ENCODE measurements at places on chromosomes 1 and 21.
A peak's percentile ranks its signal among the peaks of the same experiment; 100 is the strongest.

GRCh38 chr1:231016234-231016633, 23.8 kb downstream of the FAM89A start:
- no peak for DNase-seq
- H3K27ac ChIP-seq = no peak overlapping the region
- peaks cover 4% of the 10 kb centered on the region for H3K36me3 ChIP-seq
- no peak overlapping the region for H3K4me3 ChIP-seq
- H3K27me3 ChIP-seq = no peaks in the 10 kb centered on the region

DNA sequence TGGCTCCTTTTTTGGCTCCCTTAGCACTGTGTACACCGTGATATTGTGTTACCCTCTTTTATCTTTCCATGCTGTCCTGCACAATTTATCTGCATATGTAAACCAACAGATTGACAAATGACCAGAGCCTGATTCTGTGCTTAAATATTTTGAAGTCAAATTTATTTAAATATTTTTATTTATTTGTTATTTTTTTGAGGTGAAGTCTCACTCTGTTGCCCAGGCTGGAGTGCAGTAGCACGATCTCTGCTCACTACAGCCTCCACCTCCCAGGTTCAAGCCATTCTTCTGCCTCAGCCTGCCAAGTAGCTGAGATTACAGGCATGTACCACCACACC, 12.8 kb downstream of the PMF1 start:
- peak overlapping the region; percentile 53 for H3K4me3 ChIP-seq
- H3K36me3 ChIP-seq = peaks cover 56% of the 10 kb centered on the region
- peaks cover 66% of the 10 kb centered on the region for H3K4me1 ChIP-seq
- H3K27ac ChIP-seq = peak overlapping the region; percentile 90

DNA sequence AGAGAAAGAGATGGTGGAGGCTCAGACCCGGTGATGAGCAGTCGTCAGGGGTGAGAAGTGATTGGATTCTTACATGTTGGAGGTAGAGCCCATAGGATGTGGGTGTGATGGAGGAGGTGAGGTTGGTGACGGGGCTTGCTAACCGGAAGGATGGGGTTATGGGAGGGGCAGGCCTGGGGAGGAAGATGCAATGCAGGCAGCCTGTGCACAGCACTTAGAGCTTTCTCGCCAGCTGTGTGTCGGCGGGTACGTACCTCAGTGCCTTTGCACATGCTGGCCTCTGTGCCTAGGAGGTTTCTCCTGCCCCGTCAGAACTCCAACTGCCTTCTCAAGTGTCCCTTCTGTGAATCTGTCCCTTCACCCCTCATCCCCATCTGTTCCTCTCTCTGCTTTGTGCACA, 2.9 kb upstream of the BSND start:
- H3K4me3 ChIP-seq = no peak overlapping the region
- H3K36me3 ChIP-seq = no peaks in the 10 kb centered on the region
- H3K27me3 ChIP-seq = peaks cover 42% of the 10 kb centered on the region
- no peak overlapping the region for H3K27ac ChIP-seq

DNA sequence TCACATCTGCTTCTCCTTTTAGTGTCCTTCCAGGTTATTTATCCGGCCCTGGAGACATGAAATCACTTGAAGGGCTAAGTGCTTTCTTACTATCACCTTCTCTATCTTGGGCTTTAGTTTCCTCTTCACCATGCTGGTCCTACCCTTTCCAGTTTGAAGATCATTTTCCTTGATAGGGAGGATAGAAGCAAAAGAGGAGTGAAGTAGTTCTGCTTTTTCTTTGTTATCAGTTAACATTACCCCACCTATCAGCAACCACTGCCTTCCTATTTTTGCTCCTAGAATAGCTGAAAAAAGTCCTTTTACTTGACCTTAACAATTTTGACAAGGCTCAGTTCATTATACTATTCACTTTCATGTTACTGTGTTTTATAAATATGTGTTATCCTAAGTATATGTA, 19.4 kb downstream of the RGL1 start:
- no peaks in the 10 kb centered on the region for H3K4me1 ChIP-seq
- no peak overlapping the region for H3K27ac ChIP-seq
- no peak overlapping the region for H3K4me3 ChIP-seq
- H3K36me3 ChIP-seq = no peaks in the 10 kb centered on the region

DNA sequence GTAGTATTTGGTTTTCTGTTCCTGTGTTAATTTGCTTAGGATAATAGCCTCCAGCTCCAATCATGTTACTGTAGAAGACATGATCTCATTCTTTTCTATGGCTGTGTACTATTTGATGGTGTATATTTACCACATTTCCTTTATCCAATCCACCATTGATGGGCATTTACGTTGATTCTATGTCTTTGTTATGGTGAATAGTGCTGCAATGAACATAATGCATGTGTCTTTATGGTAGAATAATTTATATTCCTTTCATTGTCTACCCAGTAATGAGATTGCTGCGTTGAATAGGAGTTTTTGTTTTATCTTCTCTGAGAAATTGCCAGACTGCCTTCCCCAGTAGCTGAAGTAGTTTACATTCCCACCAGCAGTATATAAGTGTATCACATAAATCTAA, 538.8 kb downstream of the LRRIQ3 start:
- H3K36me3 ChIP-seq = no peaks in the 10 kb centered on the region
- H3K27ac ChIP-seq = no peak overlapping the region
- H3K4me1 ChIP-seq = no peaks in the 10 kb centered on the region

GRCh38 chr1:24606296-24606605, 36.9 kb upstream of the SRRM1 start:
- H3K36me3 ChIP-seq = no peaks in the 10 kb centered on the region
- no peaks in the 10 kb centered on the region for H3K4me1 ChIP-seq
- H3K4me3 ChIP-seq = no peak overlapping the region
- no peak for DNase-seq
- no peak overlapping the region for H3K27ac ChIP-seq
- H3K27me3 ChIP-seq = peaks cover 8% of the 10 kb centered on the region

- H3K36me3 ChIP-seq = peaks cover 2% of the 10 kb centered on the region
- peak overlapping the region; percentile 94 for H3K27ac ChIP-seq
- H3K27me3 ChIP-seq = no peaks in the 10 kb centered on the region
- DNase-seq = peak; percentile 68
- H3K4me3 ChIP-seq = peak overlapping the region; percentile 73
- peaks cover 74% of the 10 kb centered on the region for H3K4me1 ChIP-seq
Measured at GRCh38 chr1:168553680-168554553, 10.1 kb upstream of the XCL2 start.

DNA sequence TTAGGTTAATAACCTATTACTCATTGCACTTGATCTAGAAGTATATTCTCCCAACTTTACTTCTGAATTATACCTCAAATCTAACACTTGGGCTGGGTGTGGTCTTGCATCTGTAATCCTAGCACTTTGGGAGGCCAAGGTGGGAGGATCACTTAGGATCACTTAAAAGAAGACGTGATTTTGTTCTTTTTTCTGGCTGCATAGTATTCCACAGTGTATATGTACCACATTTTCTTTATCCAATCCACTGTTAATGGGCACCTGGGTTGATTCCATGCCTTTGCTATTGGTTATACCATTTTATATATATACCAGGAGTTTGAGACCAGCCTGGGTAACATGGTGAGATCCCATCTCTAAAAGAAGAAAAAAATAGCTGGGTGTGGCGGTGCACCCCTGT, 48.5 kb upstream of the TSNAX start:
- H3K4me3 ChIP-seq = no peak overlapping the region
- no peaks in the 10 kb centered on the region for H3K4me1 ChIP-seq
- no peak overlapping the region for H3K27ac ChIP-seq
- H3K27me3 ChIP-seq = peaks cover 22% of the 10 kb centered on the region
- no peak for DNase-seq

DNA sequence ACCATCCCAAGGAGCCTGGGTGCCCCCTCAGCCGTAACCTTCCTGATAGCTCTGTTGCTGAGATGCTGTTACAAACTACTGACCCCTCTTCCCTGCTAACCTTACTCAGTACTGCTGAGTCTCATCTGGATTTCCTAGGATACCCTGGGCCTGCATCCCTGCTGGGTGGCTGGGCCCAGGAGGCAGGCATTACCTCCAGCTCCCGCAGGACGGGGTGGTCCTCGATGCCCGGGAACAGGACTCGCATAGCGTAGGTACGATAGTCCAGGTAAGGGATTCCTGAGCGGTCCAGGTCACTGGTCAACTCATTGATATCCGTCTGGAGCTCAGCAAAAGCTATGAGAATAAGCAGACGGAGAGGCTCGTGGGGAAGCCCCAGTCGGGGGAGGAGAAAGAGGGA, 131.9 kb upstream of the CD34 start:
- no peak for DNase-seq
- no peak overlapping the region for H3K27ac ChIP-seq
- no peak overlapping the region for H3K4me3 ChIP-seq
- H3K4me1 ChIP-seq = no peaks in the 10 kb centered on the region

DNA sequence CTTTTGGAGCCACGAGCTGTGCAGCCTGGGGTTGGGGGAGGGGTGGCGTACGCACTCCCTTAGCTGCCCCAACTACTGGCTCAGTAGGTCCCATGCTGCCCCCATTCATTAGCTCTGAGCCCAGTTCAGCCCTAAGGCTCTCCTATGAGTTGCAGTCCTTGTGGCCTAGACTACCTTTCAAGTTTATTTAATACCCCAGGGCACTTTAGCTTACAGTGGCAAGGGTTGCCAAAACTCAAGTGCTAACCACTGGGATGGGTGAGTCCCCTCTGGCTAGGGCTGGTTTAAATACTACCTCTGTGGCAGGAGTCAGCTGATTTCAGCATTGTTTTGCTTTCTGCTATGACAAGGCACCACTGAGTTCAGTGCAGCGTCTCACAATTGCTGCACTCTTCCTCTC, 118.2 kb downstream of the ODF2L start:
- H3K36me3 ChIP-seq = no peaks in the 10 kb centered on the region
- DNase-seq = no peak
- H3K4me3 ChIP-seq = no peak overlapping the region
- H3K27ac ChIP-seq = no peak overlapping the region
- H3K4me1 ChIP-seq = no peaks in the 10 kb centered on the region

DNA sequence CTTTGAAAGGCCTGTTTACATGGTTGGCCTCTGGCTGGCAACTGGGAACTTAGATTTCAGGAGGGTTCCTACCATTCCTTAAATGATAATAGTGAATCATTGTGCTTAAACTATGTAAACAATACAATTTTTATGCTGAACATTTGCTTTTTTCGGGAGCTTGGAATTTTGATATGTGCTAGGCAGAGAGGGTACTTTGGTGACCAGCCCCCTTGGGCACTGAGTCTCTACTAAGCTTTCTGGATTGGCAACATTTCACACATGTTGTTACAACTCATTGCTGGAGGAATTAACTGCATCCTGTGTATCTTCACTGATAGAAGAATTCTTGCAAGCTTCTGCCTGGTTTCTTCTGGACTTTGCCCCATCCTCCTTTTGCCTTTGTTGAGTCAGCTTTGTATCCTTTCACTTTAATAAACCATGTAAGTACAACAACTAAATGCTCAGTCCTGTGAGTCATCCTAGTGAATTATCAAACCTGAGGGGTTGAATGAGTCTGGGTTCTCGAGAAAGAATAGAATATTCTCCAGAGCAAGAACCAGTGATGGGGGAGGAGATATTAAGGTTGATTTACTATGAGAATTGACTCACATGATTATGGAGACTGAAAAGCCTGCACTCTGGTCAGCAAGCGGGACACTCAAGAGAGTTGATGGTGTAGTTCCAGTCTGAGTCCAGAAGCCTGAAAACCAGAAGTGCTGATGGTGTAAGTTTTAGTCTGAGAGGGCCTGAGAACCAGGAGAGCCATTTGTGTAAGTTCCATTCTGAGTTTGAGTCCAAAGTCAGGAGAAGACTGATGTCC, 3.1 kb upstream of the SLC16A4 start:
- no peak overlapping the region for H3K4me3 ChIP-seq
- no peaks in the 10 kb centered on the region for H3K27me3 ChIP-seq
- DNase-seq = no peak
- H3K27ac ChIP-seq = no peak overlapping the region
- H3K36me3 ChIP-seq = peaks cover 15% of the 10 kb centered on the region

- no peaks in the 10 kb centered on the region for H3K27me3 ChIP-seq
- H3K27ac ChIP-seq = no peak overlapping the region
- DNase-seq = no peak
Measured at GRCh38 chr1:91007827-91008226, 14.0 kb downstream of the ZNF644 start.

DNA sequence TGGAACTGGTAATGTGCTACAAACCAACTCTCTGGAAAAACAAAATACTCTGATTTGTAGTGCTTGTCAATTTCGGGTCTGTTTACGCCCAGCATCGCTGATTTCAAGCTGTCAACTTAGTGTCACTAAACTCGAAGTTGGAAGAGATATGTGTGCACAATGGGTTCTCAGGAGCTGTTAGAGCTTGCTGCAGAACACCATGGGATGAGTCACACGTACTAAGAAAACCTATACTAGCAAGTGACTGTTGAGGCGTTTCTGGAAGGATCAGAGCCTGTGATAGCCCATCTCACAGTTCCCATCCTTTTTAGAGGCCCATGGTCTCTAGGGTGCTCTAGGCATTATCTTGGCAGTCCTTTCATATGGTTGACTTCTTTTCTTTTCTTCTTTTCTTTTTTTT, 14.3 kb downstream of the GMEB1 start:
- H3K4me1 ChIP-seq = peaks cover 2% of the 10 kb centered on the region
- no peaks in the 10 kb centered on the region for H3K27me3 ChIP-seq
- no peak overlapping the region for H3K27ac ChIP-seq
- peaks cover 18% of the 10 kb centered on the region for H3K36me3 ChIP-seq

DNA sequence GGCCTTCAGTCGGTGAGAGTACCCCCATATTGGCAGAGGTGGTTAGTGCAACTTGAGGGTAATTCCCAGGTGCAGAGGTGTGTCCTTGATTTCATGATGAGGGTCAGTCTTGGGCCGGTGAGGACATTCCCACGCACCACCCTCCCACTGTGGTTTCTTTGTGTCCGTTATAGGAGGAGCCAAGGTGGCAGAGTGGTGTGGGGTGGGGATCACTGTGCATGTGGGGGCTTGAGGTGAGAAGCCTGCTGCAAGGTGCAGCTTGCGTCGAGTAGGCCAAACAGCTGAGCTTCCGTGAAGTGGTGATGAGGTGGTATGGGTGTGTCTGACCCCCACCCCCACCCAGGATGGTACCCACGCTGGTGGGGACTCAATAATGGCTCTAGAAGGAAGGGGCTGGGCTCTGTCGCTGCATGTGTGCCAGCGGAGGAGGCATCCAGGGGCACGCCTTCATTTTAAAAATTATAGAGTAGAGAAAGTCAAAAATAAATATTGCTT, 6.2 kb downstream of the PTPRF start:
- peaks cover 11% of the 10 kb centered on the region for H3K4me1 ChIP-seq
- no peak overlapping the region for H3K27ac ChIP-seq

Data from activated naive CD8-positive, alpha-beta T cell treated with anti-CD3 and anti-CD28 coated beads, Interleukin-2, amount 50 U/mL, for 24 hours (primary cell).